Stimulated activated CD8-positive, alpha-beta memory T cell treated with anti-CD3 and anti-CD28 coated beads, Interleukin-4, amount 100 ng/mL, for 4 hours (primary cell): ENCODE measurements at places on chromosomes 5 and 9.

GRCh38 chr9:130805510-130806326 lies 29.3 kb upstream of the ABL1 start:
- DNase-seq: no peak

GRCh38 chr5:80594810-80595209 lies 24.7 kb upstream of the ANKRD34B start:
- DNase-seq: no peak

- DNase-seq: no peak
These were observed 330.7 kb downstream of the CAAP1 start for GRCh38 chr9:26561928-26562327.

DNA sequence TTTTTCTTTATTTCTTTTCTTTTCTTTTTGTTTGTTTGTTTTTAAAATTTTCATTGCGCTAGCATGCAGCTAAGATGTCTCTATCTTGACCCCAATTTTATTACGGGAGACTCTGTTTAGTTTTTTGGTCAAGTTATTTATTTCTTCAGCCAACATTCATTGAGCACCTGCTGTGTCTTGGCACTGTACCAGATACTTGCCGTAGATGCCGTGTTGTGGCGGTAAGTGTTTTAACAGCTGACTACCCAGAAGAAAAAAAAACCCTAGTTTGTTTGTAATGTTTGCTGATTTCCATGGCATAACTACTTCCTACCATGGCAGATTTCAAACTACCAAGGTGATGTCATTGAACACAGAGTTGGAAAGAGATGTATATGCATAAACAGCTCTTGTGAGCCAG lies 65.0 kb downstream of the UGCG start:
- no peak for DNase-seq

GRCh38 chr9:104960662-104961061 lies 32.7 kb upstream of the ABCA1 start:
- DNase-seq: no peak

- DNase-seq: no peak
These were observed 8.8 kb downstream of the FAM13B start for GRCh38 chr5:138024117-138024516.

DNA sequence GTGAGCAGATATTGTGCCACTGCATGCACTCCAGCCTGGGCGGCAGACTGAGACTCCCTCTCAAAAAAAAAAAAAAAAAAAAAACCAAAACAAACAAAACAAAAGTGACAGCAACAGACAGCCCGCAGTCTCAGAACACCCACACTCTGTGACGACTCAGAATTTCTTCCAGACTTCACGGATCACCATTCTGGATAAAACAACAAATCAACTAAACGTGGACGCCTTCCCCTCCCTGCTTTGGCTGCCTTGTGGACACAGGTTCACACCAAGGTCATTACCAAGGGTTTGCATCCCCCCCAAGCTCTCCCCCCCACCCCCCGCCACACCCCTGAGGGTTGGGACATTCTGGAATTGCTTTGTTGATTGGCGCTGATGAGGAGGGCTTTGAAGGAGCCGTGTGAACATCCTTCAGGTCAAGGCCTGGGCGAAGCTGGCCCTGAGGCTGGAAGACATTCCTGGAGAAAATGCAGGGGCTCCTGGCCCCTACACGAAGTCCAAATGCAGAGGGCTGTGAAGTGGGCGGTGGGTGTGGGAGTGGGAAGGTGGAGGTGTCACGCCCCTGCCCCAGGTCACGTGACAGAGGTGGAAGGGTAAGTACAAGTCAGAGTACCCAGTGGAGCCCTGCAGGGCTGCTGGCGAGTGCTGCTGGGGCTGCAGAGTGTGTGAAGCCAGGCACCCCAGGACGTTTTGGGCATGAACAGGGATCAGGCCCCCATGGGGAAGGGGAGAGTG lies 10.1 kb downstream of the LCN10 start:
- no peak for DNase-seq

DNA sequence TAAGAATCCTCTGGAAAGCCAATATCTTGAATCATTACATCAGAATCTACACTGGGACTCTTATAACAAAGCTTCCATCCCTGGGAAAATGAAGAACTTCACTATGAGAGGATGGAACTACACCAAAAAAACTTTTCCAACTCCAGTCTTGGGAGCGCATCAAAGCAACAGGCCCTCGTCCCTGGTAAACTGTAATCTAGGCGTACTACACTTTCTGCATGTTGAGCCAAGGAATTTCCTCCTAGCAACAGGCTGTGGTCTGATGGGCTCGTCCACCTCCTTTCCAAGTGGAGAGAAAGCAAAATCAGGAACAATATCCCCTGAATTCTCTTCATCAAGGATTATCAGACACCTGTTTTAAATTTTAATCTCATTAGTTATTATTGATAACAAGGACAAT lies 94.1 kb downstream of the NFIB start:
- DNase-seq: no peak

DNA sequence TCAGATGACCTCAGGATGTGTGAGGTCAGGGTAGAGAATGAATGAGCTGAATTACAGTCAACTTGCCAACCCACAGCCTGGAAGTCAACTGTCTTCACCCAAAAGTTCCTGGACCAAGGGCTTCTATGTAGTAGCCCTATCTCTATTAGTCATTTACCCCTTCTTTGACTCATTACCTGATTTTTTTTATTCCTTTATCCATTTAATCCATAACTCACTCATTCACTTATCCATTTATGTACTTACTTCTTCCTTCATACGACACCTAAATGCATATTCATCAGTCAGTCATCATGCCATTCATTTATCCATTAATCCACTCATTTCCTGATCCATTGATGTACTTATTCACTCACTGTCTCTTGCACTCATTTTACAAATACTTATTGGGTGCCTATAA lies 212.7 kb downstream of the PAPPA start:
- DNase-seq: no peak

- no peak for DNase-seq
These were observed 30.7 kb upstream of the IL31RA start for GRCh38 chr5:55820488-55820887.

- DNase-seq: no peak
These were observed 1.7 kb upstream of the CMYA5 start for GRCh38 chr5:79687889-79688288.

- no peak for DNase-seq
These were observed 10.3 kb upstream of the DOCK2 start for GRCh38 chr5:169626779-169627178.

- no peak for DNase-seq
These were observed 62.8 kb downstream of the IPPK start for GRCh38 chr9:92607088-92607487.

- DNase-seq: no peak
These were observed 33.9 kb upstream of the JMY start for GRCh38 chr5:79202076-79202475.

DNA sequence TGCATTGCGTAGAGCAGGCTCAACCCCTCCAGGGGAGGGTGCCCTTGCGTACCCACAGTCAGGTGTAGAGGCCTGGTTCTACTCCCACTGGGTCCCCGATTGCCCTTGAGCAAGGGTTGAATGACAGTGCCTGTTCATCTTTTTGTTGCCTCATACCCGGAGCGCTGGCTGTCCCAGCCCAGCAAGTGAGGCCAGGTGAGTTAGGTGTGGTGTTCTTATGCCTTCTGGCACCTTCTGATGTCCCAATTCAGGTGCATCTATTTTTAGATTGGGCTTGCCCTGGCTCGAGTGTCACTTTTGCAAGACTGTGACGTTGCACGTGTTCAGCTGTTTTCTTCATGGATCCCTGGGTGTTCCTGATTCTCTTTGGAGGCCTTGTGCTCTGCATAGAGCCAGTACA lies 257.8 kb downstream of the GOLPH3 start:
- no peak for DNase-seq
